Neural crest cell (in vitro differentiated cells): ENCODE measurements at places on chromosomes 2 and 18. TPM values are rescaled to one million over a fixed set of nuclear protein-coding genes. Genes with fewer than 3 reads are reported as not detected.

The RTP5 gene
- not detected in 2 replicates for total RNA-seq

The CCDC74A gene
- total RNA-seq = 24.0 and 25.5 TPM in 2 replicates

The TEKT4 gene
- not detected in 2 replicates for total RNA-seq

The AKAIN1 gene
- not detected in 2 replicates for total RNA-seq

The RAB17 gene
- total RNA-seq = not detected in 2 replicates

The LINC00305 gene
- not detected in 2 replicates for total RNA-seq

The MC5R gene
- total RNA-seq = not detected in 2 replicates

The TUBA3E gene
- not detected in 2 replicates for total RNA-seq
